Colonic mucosa (tissue), 4 donors: ENCODE measurements at places on chromosomes 7 and 10. TPM values are rescaled to one million over a fixed set of nuclear protein-coding genes. Genes with fewer than 3 reads are reported as not detected.

DNA sequence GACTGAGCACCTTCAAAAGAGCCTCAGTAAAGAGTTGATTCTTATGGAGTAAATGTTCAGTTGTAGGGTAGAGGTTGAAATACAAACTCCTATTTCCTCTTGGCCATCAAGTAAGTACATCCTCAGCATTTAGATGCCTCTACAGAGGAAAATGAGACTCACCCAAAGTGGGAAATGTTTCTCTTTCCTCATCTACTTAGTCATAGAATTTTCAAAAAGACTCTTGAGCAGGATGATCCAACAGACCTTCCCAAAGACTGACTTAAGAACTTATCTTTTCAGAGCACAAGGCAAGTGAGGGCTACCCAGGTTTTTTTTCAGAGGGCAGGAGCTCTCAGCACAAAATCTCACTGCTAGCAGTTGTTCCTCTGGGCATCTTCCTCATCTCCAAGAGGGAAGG lies 449.1 kb downstream of the KCNMA1 start:
- no peak for DNase-seq

DNA sequence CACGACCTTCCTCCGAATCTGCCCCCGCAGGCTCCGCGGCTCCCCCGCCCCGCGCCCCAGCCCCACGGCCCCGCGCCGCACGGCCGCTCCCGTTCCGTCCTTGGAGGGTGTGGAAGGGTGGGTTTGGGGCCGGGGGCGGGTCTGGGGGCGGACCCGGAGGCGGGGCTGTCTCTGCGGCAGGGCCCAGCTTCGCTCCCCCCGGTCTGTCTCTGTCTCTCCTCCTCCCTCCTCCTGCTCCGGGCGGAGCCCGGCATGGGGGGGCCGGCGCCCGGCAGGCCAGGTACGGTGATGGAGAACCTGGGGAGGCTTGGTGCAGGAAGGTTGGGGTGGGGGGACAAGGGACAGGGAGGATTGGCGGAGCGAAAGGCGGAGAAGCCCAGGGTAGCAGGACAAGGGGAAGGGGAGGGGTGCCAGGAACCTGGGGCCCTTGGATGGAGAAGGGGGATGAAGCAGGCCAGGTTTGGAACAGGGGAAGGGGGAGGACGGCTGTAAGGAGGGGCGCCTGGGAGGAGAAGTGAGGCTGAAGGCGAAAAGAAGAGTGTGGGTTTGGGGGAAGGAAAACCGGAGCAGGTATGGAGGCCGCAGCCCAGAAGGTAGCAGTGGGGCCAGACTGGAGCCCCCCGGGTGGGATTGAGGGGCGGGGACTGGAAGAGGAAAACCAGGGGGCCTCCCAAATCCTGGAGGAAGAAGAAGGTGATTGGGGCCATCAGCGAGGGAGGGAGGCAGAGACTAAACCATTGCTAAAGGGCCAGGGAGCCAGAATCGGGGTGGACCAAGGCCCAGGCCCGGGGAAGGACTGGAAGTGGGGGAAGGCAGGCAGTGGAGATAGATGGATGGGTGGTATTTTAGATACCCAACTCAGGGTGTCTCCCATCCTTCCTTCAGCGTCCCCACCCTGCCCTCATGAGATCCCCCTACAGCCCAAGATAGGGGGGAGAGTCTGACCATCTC lies at the start of gene NYAP1:
Gene NYAP1, plus strand, starts transcription at position 206 of the 951 bp plus-strand sequence. CDS start 1,385 bp downstream, outside the sequence.
- peak; percentile 64 for DNase-seq

DNA sequence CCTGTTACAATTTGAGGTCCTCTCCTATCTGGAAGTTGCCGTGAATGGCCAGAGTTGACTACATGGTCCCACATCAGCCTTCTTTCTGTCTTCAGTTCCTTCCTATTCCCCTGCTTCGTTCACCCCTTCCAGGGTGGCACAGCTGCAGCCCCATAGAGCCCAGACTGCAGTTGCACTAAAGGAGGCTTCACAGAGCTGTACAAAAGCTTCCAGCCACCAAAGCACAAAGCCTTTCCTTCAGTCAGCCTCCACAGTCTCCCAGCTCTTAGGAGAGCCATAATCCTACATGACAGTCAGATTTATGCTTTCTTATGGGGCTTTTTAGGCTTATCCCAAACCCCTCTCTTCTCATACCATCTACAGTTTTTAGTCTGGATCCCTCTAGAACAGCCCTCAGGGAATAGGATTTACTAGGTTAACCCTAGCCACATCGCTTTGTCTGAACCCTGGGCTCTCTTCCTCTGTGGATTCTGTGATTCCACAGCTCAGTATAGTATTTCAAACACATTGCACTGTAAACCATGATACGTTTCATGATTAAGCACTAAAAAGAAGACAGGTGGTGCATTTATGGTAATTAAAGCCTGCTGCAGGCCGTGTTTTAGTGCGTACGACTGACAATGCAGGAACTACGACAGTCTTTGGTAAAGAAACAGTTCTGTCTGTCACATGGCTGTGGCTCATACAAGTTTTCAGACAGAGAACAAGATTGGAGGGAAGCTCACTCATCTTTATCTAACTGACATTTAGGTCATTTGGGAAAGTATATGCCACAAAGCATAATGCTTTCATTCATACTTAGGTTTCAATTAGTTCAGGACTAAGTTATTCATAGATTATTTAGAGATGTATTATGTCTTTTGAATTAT lies 208.3 kb upstream of the KMT2E start:
- DNase-seq = no peak

CAMK1D gene
- 21.3 TPM for total RNA-seq

GNGT1 gene
- not detected for total RNA-seq

DNA sequence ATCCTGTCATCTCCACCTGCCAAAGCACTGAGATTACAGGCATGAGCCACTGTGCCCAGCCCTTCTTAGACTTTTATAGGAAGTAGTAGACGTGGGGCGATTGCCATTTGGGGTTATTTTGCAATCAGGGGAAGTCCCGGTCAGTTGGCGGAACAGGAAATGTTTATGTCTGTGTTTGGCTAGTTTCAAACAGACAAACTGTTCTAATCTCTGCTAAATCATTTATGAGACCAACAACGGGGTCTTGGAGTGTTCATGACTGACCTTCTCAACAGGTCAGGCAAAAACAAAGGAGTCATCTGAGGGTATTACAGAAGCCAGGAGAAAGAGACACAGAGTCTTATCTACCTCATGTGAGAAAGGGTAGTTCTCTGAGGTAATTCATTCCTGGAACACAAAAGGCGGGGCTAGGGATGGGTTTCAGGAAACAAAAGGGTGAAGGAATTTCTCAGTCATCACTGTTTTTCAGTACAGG lies 6.6 kb upstream of the TPK1 start:
- peak; percentile 85 for DNase-seq
